NCI-H1105 (cell line): ENCODE measurements at places on chromosomes 6 and 20.
A peak's percentile ranks its signal among the peaks of the same experiment; 100 is the strongest.

GRCh38 chr6:12060780-12061609 is 48.9 kb downstream of the HIVEP1 start:
- DNase-seq: no peak

GRCh38 chr6:158290040-158290439 is 22.2 kb upstream of the TULP4 start:
- DNase-seq: no peak

- no peak for DNase-seq
Observed at GRCh38 chr6:5781019-5781418, 225.7 kb downstream of the NRN1 start.

- no peak for DNase-seq
Observed at GRCh38 chr6:17640477-17640917, 40.4 kb downstream of the FAM8A1 start.

DNA sequence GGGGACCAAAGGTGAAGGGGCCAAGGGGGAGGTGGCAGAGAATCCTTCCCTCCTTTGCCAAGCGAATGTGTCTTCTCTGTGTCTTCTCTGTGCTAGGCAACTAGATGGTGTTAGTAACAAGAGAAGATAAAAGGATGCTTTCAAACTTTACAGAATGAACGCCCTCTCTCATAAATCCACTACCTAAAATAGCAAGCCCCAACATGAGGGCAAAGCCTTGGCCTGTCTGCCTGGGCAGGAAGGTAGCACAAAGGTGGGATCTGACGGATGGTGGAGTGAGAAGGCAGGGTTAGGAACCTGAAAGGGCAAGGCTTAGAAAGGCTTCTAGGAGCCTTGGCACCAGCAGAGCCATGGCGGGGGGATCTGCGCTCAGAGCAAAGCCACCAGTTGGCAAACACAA is 13.6 kb upstream of the TGM3 start:
- no peak for DNase-seq

DNA sequence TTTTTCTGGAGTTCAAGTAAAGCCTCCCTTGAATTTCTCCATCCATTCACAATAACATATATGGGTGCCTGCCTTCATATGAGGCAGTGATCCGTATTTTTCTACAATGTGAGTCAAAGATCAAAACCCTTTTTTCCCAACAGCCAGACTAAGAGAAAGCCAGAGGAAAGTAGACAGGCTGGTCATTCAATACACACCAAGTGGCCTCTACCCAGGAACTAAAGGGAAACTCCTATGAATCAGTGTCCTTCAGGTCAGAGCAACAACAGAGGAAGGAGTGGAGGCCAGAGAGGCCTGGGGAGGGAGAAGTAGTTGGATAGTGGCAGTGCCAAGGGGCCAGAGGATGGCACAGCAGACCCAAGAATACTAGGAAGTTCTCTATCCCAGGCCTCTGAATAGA is 23.8 kb downstream of the SIM1 start:
- DNase-seq: no peak

GRCh38 chr6:164528539-164528938 is 780.9 kb downstream of the C6orf118 start:
- no peak for DNase-seq

GRCh38 chr6:153729189-153729588 is 309.9 kb upstream of the OPRM1 start:
- DNase-seq: peak; percentile 16

- DNase-seq: peak; percentile 42
Observed at GRCh38 chr6:56842686-56843475, 112.0 kb upstream of the BEND6 start.

- peak; percentile 73 for DNase-seq
Observed at GRCh38 chr6:7140631-7141378, 33.0 kb downstream of the RREB1 start.

DNA sequence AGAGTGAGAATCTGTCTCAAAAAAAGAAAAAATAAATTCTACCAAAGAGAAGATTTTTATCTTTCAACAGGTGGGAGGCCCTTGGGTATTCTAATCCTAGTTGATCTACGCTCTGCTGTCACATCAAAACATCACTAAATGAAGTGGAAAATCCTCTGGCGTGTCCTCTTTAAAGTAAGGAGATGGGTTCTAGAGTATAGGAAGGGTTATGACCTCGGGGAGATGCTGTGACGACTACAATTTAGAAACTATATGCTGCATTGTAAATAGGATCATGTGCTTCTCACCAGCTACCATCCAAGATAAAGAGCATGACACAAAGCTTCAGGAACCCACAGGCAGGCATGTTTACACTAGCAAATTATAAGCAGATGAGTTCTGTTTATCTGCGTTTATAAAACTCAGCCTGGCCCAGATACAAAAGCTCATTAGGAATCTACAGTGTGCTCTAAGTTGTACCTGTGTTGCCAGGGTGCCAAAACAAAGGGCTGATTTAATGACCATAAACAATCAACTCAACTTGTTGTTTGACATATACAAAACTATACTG is 197.1 kb upstream of the PLN start:
- peak; percentile 74 for DNase-seq

GRCh38 chr6:131966443-131966842 is 15.3 kb upstream of the CCN2 start:
- no peak for DNase-seq
